ENCODE measurements at places on chromosomes 2 and 18.

GRCh38 chr2:152094014-152094413 is 4.8 kb downstream of the CACNB4 start:
- no peak for DNase-seq

GRCh38 chr2:26008095-26008494 is 25.8 kb upstream of the RAB10 start:
- DNase-seq = no peak

GRCh38 chr18:76389716-76390115 is 105.3 kb downstream of the ZNF516 start:
- DNase-seq = no peak

GRCh38 chr2:11160256-11160655 is 5.0 kb downstream of the SLC66A3 start:
- no peak for DNase-seq

- DNase-seq = peak; percentile 66
Measured at GRCh38 chr2:13009027-13009642, 292.4 kb downstream of the TRIB2 start.

GRCh38 chr2:190050001-190050400 is 12.5 kb downstream of the MSTN start:
- DNase-seq = no peak

GRCh38 chr2:155389224-155389623 is 690.7 kb downstream of the KCNJ3 start:
- DNase-seq = no peak

DNA sequence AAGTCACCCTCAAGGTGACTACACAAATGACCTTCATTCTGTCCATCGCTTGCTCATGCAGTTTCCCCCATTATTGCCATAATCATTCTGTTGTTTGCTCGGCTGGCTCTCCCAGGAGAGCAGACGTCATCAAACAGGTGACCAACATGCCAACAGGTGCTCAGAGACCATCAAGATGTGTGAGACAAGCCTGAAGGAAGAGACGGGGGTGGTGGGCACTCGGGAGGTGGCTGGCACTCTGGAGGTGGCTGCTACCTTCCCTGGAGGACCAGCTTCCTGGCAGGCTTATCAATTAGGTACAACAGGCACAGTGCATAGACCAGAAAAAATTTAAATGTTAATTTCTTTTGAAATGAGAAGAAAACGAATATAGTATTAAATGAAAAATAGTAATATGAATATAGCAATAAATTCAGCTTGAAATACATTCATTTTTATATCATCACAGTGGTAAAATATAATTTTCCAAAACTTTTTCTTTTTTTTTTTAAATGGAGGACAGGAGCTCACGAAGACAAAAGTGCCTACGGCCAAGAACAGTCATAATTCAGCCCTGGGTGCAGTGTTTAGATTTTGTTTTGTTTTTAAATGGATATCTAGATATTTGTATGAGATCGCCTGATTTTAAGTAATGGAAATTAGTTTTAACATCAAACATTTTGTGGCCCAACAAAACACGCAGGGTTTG is 16.9 kb upstream of the HAAO start:
- DNase-seq = no peak

DNA sequence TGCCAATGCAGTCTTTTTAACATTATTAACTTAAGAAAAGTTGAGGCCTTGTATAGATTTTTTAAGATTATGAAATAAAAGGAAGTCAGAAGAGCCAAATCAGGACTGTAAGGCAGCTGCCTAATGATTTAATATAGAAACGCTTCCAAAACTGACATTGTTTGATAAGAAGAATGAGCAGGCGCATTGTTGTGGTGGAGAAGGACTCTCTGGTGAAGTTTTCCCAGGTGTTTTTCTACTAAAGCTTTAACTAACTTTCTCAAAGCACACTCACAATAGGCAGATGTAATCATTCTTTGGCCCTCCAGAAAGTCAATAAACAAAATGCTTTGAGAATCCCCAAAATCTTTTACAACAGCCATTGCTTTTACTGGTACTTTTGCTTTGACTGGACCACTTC is 288.6 kb upstream of the FIGN start:
- no peak for DNase-seq

- peak; percentile 77 for DNase-seq
Measured at GRCh38 chr2:28161466-28161865, 231.2 kb upstream of the FOSL2 start.

DNA sequence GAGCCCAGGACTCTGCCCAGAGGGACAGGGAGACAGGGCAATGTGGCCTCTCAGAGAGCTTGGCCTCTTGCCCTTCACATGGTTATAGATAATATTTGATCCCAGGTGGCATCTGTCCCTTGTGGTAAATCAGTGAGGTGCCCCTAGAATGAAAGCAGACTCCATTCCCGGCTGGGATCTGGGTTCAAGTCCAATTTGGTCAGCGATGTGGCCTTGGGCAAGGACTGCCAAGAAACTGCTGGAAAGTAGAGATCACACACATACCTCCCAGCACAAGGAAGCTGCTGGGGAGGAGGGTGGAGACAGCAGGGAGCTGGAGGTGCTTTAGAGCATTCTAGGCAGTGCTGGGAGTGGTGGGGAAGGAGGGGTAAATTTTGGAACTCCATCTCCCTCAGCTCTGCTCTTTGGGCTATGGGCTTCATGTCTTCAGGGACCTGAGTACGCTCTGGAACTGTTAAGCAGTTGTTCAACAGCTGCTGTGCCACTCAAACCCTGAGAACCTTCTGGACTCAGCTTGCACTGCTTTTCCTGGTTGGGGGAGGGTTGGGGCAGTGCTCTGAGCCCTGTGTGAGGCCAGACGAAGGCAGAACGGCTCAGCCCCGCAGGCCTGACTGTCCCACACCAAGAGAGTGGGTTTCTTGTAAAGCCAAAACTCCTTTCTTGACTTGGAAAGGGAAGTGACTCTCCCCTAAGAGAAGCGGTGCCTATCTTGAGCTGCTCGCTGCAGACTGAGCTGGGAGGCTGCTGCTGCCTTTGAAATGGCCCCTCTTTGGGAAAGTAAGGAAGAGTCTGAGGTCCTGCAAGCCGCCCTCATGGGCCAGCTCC is 23.0 kb downstream of the INPP5D start:
- DNase-seq = no peak

- no peak for DNase-seq
Measured at GRCh38 chr2:42928692-42929545, 136.5 kb upstream of the HAAO start.

DNA sequence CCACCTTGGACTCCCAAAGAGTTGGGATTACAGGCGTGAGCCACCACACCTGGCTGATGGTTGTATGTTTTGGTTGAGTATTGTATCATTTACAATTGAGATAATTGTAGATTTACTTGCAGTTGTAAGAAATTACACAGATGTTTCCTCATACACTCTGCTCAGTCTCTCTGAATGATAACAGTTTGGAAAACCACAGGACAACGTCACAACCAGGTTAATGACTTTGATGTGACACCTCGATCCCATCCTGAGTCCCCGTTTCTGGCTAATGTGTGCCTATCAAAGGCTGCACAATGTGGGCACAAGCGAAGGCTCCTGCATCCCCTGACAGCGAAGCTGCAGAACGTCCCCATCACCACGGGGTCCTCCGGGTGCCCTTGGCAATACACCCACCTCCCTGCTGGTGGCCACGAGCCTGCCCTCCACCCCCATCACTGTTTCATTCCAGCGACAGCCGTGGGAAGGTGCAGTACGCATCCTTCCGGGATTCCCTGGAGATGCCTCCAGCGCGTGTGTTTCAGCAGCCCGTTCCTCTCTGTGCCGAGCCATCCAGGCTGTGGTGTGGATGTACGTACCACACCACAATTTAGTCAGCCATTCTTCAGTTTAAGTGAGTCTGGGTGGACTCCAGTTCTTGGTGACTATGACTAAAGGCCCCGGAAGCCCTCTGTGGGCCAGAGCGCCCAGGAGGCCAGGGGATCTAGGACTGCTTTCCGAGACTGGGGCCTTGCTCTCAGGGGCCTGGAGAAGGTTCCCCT is 4.3 kb upstream of the PDCD1 start:
- DNase-seq = no peak

DNA sequence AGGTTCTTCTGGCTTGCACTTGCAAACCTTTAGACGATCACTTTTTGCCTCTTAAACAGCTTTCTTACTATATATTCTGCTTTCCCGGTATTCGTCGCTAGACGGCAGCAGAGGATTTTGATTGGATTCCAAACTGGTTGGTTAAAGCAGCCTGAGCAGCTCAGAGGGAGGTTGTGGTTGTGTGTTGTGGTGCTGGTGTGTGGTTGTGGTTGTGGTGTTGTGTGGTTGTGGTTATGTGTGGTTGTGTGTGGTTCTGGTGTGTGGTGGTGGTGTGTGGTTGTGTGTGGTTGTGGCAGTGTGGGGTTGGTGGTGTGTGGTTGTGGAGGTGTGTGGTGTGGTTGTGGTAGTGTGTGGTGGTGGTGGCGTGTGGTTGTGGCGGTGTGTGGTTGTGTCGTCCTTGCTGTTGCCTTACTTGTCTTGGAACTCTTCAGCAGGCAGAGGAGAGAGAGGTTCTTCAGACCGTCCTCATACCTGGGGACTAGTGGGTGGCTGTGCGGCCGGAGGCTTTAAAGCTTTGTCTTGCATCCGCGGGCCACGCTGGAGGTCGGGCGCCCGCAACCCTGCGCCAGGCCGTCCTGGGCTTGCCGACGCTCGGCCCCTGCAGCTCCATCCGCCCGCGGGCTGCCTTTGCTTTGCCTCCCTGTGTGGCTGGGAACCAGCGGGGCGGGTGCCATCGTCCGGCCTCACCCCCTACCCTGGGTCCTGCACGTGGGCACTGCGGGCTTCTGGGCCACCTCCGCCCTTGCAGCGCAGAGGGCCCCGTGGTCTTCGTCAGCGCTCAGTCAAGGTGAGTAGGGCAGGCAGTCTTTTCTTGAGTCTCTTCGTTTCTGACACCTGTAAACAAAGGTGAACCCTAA is 190.8 kb downstream of the ARHGAP28 start:
- peak; percentile 36 for DNase-seq

DNA sequence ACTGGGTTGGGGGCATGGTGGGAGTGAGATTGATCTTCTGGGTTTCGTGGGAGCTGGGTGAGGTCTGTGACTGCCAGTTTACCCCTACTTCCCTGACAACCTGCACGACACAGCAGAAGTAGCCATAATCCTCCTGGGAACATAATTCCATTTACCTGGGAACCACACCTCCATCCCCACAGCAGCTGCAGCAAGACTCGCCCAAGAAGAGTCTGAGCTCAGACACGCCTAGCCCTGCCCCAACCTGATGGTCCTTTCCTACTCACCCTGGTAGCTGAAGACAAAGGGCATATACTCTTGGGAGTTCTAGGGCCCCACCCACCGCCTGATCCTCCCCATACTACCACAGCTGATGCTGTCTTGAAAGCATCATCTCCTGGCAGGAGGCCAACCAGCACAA is 43.8 kb downstream of the FLACC1 start:
- peak; percentile 78 for DNase-seq

DNA sequence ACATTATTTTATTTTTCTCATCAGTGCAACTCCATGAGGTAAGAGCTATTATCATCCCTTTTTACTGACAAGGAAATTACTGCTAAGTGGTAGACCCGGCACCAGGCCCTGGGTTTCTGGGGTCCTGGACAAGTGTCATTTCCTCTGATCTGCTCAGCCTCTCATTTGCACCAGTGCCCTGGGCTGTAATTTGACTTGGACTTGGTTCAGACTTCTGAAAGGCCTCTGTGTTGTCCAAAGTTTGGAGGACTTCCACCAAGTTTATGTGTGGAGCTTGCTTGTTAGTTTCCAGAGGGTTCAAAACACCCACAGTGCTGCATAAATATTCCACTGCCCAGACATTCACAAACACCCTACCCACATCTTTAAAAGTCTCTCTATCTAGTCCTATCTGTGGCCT is 44.0 kb upstream of the PPP1CB start:
- DNase-seq = no peak

DNA sequence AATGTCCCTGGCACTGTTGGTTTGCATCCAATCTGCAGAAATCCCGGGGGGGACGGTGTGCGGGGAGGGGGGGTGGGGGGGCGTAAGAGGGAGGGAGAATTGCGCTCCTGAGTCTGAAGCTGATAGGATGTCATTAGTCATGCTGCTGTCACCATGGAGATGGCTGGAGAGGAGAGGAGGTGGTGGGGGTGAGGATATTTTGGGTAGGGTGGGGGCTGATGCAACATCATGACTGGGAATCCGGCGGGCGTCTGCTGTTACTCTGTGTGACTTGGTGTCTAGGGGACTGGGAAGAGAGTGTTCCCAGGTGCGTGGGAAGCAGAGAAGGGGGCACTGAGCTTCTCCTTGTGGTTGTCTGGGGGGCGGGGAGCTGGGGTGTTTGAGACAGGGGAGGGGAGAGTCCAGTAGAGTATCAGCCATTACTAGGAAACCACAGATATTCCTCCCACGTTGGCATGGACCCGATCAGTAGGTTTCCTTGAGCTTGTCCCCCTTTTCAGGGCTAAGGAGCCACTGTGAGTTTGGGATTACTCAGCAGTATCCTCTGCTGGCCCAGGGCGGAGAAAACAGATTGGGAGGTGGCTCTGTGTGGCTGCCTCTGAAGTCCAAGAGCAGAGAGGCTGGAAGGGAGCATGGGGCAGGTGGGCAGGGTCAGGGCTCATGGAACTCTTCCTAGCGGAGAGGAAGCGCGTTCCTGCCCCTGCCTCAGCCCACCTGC is 18.9 kb downstream of the TET3 start:
- DNase-seq = no peak

- no peak for DNase-seq
Measured at GRCh38 chr2:240452462-240453256, 17.2 kb downstream of the GPC1 start.

DNA sequence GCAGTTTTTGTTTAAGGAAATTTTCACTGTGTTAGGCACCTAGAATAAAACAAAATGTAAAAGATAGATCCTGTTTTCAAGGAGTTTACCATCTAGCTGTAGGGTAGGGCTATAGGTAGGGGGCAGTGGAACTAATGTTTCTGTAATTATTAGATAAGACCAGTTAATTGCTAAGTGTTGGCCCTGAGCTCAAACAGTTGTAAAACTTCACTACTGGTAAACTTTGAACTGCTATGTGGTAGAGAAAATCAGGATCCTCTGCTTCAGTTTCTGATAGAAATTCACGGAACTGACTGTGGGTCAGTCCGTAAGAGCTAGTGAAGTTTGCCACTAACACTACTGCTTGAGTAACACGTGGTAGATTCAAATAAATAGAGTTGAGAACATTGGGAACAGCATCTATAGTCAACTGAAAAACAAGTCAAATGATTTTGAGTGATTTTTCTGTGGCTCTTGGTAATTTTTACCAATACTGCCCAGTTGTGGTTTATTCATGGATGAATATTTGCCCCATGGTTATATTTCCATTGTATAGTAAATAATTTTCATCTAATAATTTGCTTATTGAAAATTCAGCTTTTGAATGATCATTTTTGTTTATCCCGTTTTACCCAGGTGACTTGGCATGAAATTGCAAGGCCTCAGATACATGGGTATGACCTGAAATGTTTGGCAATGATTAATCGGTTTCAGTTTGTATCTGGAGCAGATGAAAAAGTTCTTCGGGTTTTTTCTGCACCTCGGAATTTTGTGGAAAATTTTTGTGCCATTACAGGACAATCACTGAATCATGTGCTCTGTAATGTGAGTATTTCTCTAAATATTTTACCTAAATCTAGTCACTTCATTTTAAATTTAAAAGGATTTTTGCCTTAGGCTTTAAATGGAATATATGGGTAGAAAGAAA is 26.4 kb downstream of the ELP2 start:
- no peak for DNase-seq

GRCh38 chr18:80201739-80202138 is 45.6 kb downstream of the PARD6G start:
- no peak for DNase-seq

- DNase-seq = no peak
Measured at GRCh38 chr2:237702441-237703391, 75.3 kb downstream of the LRRFIP1 start.

GRCh38 chr2:200797242-200797770 is 14.4 kb upstream of the BZW1 start:
- no peak for DNase-seq

Measured in foreskin keratinocyte (primary cell).